CD4-positive, alpha-beta T cell treated with Interferon alpha-2 for 1 hour (primary cell): ENCODE measurements at places on chromosomes 6 and 20.

- no peak for DNase-seq
Measured at GRCh38 chr6:74720923-74721322, 484.9 kb downstream of the COL12A1 start.

DNA sequence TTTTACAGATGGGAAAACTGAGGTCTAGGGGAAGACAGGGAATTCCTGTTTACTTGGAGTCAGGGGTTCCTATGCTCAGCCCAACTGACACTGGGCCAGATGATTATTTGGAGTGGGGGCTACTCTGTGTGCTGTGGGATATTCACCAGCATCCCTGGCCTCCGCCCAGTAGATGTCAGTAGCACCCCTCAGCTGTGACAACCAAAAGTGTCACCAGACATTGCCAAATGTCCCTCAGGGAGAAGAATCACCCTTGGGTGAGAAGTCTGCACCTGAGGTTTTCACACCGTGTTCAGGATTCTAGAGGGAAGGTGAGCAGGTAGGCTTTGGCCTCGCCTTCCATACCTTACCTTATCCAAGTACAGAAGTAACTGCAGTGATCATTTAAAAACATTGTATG lies 27.6 kb downstream of the CDH26 start:
- no peak for DNase-seq

- no peak for DNase-seq
Measured at GRCh38 chr6:41059556-41059955, 6.6 kb downstream of the APOBEC2 start.

DNA sequence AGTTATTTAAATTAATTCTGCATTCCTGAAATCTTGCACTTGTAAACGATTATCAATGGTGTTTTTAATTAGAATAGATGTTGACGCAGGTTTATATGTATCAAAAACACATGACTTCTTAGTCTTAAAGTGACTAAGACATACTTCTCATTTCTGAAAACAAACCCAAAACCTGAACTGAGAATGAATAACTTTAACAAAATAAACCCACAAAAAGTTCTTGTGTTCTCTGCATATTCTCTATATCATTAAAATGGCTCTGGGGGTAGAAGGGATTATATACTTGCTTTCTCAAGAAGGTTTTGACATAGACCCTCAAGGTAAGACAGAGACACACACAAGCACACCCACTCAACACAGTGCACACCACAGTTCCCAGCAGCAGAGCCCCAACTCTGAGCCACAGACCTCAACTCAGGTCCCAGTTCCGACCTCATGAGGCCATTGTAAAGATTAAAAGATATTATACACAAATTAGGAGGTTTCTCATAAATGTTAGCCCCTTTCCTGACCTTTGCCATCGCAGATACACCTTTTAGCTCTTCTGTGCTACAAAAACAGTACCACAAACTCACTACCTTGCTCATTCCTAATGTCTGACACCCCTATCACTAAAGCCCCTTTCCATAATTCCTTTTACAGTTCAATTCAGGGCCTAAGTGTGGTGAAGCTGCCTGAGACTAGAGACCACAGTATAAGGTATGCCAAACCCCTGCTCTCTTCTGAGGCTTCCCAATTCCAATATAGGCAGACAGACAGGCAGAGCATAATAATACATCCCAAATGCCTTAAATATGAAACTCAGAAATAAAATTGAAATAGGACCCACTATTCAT lies 267.8 kb downstream of the PTPRK start:
- no peak for DNase-seq

- DNase-seq: no peak
Measured at GRCh38 chr6:137181891-137182653, 8.6 kb upstream of the IL22RA2 start.

DNA sequence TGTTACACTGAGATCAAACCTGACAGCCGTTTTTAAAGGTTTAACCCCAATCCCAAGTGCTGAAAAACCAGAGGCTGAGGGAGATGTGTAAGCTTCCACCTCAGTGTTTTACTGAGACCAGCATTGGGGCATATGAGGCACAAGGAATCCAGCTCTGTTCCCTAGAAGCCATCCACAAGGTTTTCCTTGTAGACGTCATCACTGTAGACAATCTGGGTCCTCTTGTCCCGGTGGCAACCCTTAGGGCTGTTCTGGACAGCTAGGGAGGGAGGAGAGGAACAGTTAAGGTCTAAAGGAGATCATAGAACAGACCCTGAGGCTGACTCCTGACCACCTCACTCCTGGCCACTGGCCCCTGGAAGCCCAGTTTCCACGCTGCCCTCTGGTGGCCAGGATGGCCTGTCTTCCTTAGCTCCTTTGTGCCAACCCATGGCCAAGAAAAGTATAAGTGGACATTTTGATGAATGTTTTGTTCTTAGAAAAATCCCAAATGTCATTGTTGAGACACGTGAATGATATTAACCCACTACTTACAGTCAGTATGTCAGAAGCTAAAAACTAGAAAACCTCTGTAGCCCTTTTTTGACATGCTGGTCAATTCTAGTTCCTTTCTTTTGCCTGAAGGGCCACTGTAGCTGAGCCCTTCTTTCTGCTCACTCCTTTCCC lies 6.4 kb downstream of the CFB start:
- peak; percentile 45 for DNase-seq

- DNase-seq: peak; percentile 23
Measured at GRCh38 chr20:35604449-35604747, 11.2 kb upstream of the SPAG4 start.
